Ascending aorta (tissue), 2 donors: ENCODE measurements at places on chromosomes 6 and 20.

GRCh38 chr6:52253494-52253893, 9.2 kb upstream of the IL17F start:
- no peak for DNase-seq

DNA sequence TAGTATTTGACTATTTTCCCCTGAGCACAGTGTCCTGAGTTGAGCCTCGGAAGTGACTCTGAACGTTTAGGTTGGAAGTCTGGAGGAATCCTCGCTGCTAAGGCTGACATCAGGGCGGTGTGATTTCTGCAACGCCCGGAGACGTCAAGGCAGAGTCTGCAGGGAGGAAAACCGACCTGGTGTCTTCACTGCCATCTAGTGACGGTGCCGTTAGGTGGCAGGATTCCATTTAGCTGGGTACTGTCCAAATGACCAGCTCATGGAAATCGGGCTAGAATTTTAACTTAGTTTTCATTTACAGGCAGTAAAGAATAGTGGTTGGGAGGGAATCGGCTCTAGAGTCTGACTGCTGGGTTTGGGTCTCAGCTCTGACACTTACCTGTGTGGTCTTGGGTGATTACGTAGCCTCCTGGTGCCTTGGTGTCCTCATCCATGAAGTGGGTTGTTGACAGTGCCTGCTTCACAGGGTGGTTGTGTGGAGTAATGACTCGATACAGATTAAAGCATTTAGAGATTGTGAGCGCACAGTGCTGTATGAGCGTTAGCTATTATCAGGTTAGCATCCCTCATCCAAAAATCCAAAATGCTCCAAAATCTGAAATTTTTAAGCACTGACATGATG, 35.0 kb downstream of the FOXF2 start:
- DNase-seq, result peak; percentile 45

DNA sequence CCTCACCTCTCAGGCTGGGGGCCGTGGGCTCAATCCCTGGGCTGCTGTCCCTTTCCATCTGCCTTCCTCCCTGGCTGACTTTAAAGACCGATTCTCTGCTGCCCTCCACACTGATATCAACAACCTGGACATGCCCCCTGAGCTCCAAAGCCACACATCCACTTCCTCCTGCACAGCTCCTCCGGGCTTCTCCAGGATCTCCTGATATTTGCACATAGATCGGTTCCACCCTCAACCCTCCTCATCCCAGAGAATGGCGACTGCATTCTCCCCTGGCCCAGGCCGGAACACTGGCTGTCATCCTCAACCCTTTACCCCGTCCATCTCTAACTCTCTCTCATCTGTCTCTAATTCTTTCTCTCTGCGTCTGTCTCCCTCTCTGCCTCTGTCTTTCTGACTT, 21.0 kb upstream of the NOL4L start:
- no peak for DNase-seq

GRCh38 chr6:139144490-139145085, 9.7 kb downstream of the HECA start:
- no peak for DNase-seq

GRCh38 chr6:52663120-52663935, 7.6 kb upstream of the TMEM14A start:
- no peak for DNase-seq

DNA sequence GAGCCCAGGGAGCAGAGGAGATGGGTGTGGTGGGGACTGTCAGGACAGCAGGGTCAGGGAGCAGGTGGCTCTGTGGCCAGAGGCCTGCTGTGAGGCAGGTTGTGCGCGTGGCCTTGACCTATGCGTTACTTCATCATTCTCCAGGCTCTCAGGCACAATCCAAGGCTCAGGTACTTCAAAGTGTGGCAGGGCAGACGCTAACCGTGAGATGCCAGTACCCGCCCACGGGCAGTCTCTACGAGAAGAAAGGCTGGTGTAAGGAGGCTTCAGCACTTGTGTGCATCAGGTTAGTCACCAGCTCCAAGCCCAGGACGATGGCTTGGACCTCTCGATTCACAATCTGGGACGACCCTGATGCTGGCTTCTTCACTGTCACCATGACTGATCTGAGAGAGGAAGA, 535 bp downstream of the NCR2 start:
- DNase-seq, result no peak

DNA sequence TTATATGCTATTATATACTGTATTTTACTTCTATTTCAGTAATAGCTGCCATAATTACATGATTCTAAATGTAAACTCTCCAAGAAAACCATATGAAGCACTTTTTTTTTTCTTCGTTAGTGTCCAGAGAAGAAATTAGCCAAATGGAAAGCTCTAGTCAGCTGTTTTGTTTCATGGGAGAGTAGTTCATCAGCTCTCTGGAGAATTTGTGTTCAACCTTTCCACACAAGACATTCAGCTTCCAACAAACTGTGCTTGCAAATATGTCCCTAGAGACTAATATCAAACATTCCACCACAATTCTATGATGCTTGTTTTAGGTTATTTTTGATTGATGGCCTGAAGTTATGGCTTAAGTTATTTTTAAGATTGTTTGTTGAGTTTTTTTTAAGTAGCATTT, 19.5 kb downstream of the FHL5 start:
- no peak for DNase-seq

- DNase-seq, result no peak
These were observed 38.7 kb downstream of the GNAS start for GRCh38 chr20:58891086-58891717.

GRCh38 chr6:31663961-31664789, 622 bp downstream of the GPANK1 start:
- DNase-seq, result peak; percentile 77

DNA sequence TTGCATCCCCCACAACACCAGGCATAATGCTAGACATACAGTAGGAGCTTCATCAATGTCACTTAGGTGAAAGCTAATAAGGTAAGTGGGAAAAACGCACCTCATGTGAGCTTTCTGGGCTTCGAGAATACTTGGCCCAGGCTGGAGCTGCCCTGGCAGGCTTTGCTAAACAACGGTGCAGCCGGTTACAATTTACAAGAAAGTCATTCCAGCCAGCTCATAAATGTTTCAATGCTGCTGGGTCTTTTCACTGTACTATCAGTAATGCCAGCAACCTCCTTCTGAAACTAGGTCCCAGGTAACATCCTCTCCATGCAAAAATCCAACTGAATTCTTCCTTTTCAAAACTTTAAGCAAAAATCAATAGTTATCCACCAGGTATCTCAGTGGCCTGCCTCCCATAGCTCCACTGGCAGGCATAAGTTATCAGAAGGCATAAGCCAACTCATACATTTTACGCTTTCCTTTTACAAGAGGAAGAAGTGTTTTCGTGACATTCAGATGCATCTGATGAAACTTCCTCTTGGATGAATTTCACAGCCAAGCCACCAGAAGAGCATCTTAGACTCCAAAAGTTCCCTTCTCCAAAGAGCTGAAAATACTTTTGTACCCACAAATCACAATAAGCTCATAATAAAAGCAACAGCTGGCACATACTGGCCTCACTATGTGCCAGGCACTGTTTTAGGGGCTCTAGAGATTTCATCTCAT, 56.3 kb downstream of the RTN4IP1 start:
- no peak for DNase-seq

DNA sequence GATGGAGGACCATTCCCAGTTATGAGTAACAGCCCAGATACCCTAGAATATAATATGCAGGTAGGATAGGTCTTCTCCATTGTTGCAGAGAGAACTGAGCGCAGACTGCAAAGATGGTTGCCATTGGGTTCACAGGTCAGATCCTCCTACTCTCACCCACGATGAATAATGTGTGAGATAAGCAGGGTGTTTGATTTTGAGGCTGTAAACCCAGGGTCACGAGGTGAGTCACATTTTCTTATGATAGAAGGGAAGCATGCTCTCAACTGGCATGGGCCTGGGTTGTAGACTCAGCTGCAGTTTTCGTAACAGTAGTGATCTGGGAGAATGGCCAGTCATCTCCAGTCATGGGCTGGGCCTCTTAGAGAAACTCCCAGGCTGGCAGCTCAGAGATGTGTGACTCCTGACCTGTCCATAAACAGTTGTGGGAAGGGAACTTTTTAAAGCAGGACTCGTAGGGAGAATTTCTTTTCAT, 74.2 kb downstream of the CD164 start:
- DNase-seq, result peak; percentile 92

DNA sequence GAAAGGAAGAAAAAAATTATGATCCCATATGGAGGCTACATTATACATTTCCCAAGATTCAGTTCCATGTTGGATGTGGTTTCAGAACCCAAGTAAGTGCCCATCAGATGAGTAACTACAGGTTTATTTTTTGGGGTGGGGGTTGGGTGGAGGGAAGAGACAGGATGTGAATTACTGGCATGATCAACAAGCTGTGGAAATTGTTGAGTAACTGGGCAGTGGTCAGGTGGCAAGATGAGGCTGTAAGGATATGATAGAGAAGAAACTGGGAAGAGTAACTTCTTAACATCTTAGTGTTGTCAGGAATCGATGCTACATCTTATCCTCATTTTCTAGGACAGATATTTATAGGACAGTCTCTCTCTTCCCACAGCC, 153.5 kb downstream of the CFAP61 start:
- DNase-seq, result no peak

GRCh38 chr6:89385156-89385667, 26.9 kb downstream of the RRAGD start:
- DNase-seq, result no peak

DNA sequence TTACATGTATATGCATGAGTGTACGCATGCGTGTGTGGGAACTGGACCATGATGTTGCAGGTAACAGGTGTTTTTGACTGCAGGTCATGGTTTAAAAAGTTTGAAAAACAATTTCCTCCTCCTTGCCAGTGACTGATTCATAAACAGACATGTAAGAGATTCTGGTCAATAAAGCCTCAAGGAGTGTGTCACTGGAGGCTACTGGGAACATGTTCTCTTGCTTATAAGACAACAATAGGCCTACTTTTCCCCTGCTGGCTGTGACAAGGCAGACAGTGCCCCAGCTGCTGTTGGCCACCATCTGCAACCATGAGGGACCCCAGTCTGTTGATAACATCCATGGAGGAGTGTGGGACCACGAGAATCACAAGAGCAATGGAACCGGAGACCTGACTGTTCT, 12.7 kb downstream of the LEMD2 start:
- no peak for DNase-seq

DNA sequence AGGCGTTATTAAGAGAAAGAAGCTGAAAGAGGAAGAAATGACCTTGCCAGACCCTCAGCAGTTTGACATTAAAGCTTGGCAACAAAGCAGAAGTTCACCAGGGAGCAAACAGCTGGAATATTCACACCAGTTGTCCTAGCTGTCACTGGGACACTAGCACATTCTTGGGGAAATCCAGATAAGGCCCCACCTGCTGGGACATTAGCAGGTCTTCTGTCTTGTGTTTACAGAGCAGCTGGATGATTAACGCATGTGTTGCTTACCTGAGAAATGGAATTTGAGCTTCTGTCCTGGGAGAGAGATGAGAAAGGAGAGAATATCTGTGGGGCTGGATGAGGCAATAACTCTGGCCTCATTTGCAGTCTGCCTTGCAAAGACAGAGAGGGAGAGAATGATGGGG, 137.6 kb upstream of the RIN2 start:
- DNase-seq, result no peak

GRCh38 chr20:43398676-43399324, 58.9 kb upstream of the SRSF6 start:
- no peak for DNase-seq

DNA sequence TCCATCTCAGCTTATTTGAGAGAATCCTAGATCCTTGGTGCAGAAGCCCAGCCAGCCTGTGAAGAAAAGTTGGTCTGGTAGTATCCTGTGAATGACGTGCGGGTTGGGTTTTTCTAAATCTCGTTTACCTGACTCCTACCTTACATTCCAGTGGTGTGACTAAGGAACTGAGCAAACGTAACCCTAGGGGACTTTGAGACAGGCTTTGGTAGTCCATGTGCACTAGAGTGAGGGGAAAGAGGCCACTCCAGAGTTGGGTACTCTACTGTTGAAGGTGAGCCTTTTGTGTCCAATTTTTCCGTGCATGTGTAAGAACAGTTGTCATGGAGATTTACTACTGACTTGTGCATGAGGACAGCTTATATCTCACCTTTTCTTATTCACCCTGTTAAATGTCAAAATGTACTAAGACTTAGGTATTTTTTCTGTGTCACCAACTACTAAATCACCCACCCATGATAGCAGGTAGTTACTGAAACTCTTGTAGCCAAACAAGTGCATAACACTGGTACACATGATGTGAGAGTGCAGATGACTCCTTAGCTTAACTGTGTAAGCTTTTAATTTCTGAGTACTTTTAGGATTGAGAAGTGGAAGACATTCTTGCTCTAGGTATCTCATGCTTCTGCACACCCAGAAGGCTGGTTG, 26.3 kb upstream of the PLCG1 start:
- DNase-seq, result no peak

DNA sequence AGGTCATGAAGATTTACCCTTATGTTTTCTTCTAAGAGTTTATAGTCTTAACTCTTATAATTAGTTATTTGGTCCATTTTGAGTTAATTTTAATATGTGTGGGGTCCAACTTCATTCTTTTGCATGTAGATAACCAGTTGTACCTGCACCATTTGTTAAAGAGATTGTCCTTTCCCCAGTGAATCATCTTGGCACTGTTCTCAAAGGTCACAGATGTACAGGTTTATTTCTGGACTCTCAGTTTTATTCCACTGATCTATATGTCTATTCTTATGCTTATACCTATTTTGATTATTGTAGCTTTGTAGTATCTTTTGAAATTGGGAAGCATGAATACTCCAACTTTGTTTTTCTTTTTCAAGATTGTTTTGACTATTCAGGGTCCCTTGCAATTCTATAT, 44.1 kb downstream of the ZHX3 start:
- no peak for DNase-seq

- peak; percentile 93 for DNase-seq
These were observed 125.1 kb downstream of the SNX5 start for GRCh38 chr20:17843246-17844132.

DNA sequence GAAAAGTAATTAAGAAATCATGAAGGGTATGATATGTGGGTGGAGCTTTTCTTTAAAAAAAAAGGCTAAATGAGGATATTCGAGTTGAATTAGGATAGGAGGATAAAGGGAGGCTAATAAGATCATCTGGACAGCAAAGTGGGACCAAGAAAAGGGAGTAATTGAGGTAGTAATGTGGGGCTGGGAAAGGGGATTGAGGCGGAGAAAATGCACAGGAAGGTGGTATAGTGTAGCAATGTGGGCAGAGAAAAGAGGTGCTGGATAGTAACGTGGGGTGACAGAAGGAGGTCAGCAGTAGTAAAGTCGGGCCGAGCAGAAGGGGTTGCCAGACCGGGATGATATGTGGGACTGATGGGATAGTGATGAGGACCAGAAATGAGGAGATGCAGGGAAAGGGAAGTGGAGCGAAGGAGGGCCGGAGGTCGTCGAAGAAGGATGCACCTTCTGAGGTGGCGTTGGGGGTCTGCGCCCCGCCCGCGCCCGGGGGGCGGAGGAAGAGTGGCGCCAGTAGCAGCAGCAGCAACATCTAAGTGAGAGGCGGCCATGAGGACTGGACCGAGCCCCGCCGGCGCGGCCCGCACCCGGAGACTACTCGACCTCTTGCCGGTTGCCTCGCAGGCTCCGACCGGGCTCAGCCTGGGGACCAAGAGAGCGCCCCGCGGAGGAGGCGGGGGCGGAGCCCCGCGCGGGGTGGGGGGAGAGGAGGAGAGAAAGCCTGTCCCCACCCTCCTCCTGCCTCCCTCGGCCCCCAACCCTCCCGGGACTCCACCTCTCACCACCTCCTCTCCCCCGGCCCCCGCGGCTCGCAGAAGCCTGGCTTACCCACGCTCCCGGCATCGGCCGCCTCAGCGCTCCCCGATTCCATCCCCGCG, 887 bp downstream of the GABBR1 start:
- DNase-seq, result no peak

GRCh38 chr6:137488150-137489045, 5.8 kb downstream of the OLIG3 start:
- DNase-seq, result no peak

GRCh38 chr6:43875849-43876572, 106.0 kb downstream of the VEGFA start:
- no peak for DNase-seq
